ENCODE measurements at places on chromosomes 11 and 22.
A peak's percentile ranks its signal among the peaks of the same experiment; 100 is the strongest.

DNA sequence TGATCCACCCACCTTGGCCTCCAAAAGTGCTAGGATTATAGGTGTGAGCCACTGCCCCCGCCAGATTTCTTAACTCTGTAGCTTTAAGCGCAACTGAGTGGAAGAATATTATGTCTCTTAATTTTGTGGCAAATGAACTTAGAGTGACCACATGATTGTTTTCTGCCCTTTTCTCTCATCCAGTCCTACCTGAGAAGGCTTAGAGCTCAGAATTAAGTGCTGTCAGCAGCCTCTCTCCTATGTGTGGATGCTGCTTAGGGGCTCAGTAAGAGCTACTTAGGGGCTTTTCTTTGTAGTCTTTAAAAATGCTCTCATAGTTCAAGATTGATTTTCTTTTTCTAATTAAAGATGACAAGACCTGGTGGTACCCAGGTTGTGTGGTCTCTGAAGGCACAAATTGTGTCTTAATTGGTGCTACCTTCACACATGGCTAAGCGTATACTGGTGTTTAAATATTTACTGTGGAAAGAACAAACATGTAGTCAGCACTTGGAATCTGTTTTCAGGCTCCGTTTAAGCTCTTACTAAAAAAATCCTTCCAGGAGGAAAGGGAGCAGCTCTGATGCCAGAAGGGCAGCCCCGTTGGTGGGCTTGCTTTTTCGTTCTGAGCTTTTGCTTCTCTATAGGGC is 59.3 kb downstream of the DEPDC5 start:
- H3K36me3 ChIP-seq: peaks cover 49% of the 10 kb centered on the region
- no peak for DNase-seq
- no peaks in the 10 kb centered on the region for H3K4me1 ChIP-seq
- H3K27me3 ChIP-seq: no peaks in the 10 kb centered on the region
- H3K27ac ChIP-seq: no peak overlapping the region

- H3K4me3 ChIP-seq: no peak overlapping the region
- peaks cover 14% of the 10 kb centered on the region for H3K4me1 ChIP-seq
- no peaks in the 10 kb centered on the region for H3K27me3 ChIP-seq
- no peak overlapping the region for H3K27ac ChIP-seq
Measured at GRCh38 chr11:108228251-108228650, 5.4 kb downstream of the ATM start.

DNA sequence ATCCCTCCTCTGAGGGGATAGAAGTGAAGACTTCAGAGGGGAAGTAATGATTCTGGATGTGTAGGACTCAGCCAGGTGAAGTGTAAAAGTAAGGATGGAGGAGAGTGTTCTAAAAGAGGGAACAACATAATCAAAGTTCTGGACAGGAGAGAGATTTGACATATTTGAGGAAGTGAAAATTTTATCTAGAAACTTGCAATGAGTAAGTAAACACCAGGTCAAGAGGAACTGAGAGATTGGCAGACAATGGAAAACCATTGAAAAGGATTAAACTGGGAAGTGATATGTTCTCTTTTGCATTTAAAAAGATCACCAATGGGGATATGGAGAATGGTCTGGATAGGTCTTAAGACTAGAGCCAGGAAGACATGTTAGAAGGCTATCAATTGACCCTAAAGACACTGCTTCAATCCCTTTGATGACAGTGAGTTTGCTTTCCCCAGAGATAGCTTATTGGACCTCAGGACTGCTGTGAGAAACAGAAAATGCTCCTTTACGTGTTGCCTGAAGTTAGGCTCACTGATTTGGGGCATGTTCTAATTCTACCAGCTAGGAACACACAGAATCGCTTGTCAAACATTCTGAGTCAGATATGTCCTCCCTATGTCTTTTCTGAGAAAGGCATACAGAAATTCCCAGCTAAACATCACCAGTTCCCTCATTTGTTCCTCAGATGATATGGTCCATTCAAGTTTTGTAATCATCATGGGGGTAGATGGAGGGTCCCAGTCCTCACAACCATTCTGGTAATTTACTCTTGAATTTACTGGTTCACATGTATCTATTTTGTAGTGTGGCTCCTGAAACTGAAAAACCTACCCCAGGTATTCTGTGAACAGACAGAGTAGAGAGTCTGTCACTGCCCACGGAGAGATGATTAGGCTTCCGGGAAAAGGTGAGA is 144.9 kb downstream of the MAML2 start:
- H3K4me1 ChIP-seq: peaks cover 50% of the 10 kb centered on the region
- no peak overlapping the region for H3K27ac ChIP-seq
- H3K4me3 ChIP-seq: no peak overlapping the region
- H3K27me3 ChIP-seq: no peaks in the 10 kb centered on the region

DNA sequence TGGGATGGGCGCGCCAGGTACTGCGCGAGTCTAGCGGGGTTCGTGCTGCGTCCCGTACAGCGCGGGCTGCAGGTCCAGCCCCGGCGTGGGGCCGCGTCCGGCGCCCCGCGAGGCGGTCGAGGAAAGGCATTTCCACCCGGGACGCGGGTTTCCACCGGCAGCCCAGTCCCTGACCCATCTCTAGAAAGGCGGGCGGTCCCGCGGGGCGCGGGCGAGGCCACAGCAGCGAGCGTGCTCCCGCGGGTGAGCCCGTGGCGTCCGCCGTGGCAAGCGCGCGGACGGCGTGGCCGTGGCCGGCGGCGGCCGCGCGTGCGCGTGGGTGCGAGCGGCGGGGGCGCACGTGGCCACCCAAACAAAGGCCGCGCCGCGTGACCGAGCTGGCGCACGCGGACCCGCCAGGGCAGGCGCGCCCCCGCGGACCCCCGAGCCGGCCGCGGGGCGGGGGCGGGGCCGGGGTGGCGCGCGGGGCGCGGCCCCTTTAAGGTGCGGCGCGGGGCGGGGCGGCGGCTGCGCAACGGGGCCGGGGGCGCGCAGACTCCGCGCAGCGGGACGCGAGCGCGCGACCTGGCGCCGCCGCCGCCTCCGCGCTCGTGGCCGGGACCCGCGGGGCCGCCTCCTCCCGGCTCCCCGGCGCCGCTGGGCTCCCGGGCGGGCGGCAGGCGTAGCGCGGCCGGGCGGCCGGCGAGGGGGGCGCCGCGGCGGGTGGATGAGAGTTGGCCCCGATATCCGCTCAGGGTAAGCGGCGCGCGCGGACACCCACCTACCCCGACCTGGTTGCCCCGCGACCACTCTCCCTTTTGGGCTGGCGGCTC is 39.3 kb upstream of the CELSR1 start:
- no peaks in the 10 kb centered on the region for H3K27me3 ChIP-seq
- H3K4me1 ChIP-seq: peaks cover 44% of the 10 kb centered on the region
- DNase-seq: peak; percentile 94
- H3K27ac ChIP-seq: no peak overlapping the region

DNA sequence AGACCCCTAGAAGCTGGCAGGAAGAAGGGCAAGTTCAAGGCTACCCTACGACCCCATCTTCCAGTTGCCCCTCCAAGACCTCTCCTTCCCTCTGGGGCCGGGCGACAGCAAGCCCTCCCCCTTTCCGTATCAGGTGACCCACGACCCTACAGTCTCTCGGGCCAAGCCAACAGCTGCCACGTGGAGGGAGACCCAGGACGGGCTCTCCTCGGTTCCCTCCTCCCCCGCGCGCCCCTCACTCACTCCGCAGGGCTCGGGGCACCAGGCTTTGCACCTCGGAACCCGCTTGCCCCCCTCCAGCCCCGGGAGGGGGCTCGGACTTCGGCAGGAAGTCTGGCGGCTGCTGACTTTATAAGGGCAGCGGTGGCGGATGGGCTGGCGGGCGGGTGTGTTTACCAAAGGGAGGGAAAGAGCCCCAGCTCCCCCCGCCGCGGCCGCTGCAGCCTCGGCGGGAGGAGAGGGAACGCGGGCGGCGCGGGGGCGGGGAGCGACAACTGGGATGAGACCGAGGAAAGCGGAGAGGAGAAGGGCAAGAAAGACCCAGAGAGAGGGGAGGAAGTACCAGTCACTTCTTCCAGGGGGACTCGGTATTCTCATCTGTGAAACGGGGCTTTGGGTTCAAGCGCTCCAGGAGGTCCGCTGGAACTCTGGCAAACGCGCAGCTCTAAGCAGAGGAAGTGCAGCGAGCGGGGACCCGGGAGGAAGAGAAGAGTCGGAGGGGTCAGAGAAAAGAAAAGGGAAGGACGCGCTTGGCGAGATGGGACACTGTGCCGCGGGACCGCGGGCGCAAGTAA is 767 bp downstream of the SLC43A1 start:
- H3K36me3 ChIP-seq: no peaks in the 10 kb centered on the region
- DNase-seq: peak; percentile 92
- peaks cover 14% of the 10 kb centered on the region for H3K4me1 ChIP-seq

- H3K27me3 ChIP-seq: no peaks in the 10 kb centered on the region
- H3K4me3 ChIP-seq: no peak overlapping the region
- H3K4me1 ChIP-seq: no peaks in the 10 kb centered on the region
- no peak overlapping the region for H3K27ac ChIP-seq
Measured at GRCh38 chr11:31649129-31649966, 139.8 kb downstream of the ELP4 start.

- peaks cover 49% of the 10 kb centered on the region for H3K4me1 ChIP-seq
- peak within 1 kb of the TSS; percentile 89 for H3K4me3 ChIP-seq
- H3K27ac ChIP-seq: peak within 1 kb of the TSS; percentile 87
- DNase-seq: peak; percentile 94
Measured at GRCh38 chr11:64358907-64359711, at the start of gene RPS6KA4. RPS6KA4 (plus strand) TSS chr11:64359162; CDS start chr11:64359236, 74 bp downstream.

DNA sequence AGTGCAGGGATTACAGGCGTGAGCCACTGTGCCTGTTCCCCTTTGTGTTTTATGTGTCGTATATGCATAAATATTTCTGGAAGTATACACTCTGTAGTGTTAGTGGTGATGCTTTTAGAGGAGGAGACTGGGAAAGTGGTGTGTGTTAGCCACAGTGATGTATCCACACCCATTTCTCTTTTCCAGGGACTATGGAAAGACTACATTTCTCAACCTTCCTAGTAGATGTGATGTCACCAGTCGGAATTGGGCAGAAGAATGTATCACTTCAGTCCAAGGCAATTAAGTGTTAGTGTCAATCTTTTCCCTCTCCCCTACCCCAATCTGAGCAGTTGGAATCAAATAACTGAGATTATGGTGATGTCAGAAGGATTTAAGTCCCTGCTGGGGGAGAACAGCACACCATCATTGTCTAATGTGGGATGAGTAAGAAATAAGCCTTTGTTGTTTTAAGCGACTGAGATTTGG is 5.8 kb upstream of the ATG16L2 start:
- peaks cover 4% of the 10 kb centered on the region for H3K36me3 ChIP-seq
- no peaks in the 10 kb centered on the region for H3K27me3 ChIP-seq
- peaks cover 44% of the 10 kb centered on the region for H3K4me1 ChIP-seq
- H3K4me3 ChIP-seq: no peak overlapping the region

DNA sequence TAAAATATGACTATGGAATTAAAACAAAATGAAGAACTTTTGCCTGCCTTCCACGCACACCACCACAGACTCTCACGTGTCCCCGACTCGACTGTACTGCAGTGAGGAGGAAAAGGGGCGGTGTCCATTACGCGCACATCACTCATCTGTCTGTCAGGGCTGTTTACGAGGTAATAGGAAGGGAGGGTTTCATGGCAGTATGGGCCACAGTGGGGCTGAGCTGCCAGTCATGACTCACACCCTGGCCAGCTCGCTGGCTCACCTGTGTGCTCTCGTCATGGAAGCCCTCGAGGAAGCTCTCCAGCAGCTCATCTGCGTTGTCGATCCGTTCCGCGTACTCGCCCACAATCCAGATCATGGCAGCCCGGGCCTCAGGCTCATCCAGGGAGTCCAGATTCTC is 33.5 kb upstream of the RASL10A start:
- no peaks in the 10 kb centered on the region for H3K27me3 ChIP-seq
- H3K4me3 ChIP-seq: no peak overlapping the region
- no peak overlapping the region for H3K27ac ChIP-seq
- H3K4me1 ChIP-seq: no peaks in the 10 kb centered on the region
- peaks cover 93% of the 10 kb centered on the region for H3K36me3 ChIP-seq
- DNase-seq: no peak

DNA sequence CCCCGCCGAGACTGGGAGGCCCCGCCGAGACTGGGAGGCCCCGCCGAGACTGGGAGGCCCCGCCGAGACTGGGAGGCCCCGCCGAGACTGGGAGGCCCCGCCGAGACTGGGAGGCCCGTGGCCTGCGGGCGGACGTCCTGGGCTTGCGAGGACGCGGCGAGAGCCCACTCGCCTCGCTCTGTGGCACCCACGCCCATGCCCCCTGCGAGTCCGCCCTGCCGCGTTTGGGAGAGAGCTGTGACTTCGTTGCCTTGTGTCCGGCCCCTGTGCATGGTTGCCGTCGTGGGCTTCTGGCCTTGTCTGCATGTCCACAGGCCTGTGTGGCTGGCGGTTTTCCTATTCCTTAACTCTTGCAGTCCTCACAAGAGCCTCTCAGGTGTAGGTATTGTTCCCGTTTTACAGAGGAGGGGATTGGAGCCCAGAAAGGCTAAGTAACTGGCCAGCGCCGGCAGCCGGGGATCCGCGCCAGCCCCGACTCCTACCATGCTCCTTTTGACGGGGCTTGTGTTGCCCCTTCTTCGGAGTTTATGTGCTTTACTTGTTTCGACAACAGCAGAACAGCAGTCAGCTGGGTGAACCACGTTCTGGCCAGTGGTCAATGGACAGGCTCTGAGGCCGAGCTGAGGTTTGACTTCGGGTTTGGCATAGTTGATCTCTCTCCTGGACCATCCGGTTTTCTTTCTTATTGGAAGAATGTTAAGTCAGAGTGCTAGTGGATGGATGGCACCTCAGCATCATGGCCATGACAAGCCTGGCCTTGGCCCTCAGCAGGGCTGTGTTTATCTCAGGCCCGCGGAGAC is 741 bp downstream of the PHRF1 start:
- H3K36me3 ChIP-seq: peaks cover 4% of the 10 kb centered on the region
- H3K27me3 ChIP-seq: no peaks in the 10 kb centered on the region
- H3K4me1 ChIP-seq: peaks cover 61% of the 10 kb centered on the region
- H3K4me3 ChIP-seq: peak overlapping the region; percentile 96
- peak overlapping the region; percentile 92 for H3K27ac ChIP-seq

- H3K4me3 ChIP-seq: no peak overlapping the region
- H3K36me3 ChIP-seq: peaks cover 19% of the 10 kb centered on the region
- H3K27me3 ChIP-seq: no peaks in the 10 kb centered on the region
- no peak overlapping the region for H3K27ac ChIP-seq
- no peak for DNase-seq
- no peaks in the 10 kb centered on the region for H3K4me1 ChIP-seq
Measured at GRCh38 chr22:20810645-20811044, 36.7 kb downstream of the SERPIND1 start.

DNA sequence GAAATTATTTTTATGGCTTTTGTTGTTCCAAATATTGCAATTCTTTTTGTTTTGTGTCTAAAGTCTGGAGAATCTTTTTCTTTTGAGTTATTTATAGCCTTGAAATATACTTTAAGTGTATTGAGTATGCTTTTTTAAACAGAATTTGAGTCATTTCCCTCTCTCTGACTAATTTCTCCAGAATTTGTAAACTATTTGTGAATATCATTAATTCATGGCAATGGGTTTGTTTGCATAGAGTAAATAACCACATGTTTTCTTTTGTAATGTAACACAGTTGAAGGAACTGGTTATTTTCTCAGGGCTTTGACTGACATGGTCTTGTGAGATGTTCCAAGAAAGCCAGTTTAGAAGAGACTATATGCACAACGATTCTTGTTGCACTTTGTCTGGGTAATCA is 30.9 kb upstream of the MPEG1 start:
- no peak for DNase-seq
- no peak overlapping the region for H3K27ac ChIP-seq
- no peak overlapping the region for H3K4me3 ChIP-seq

GRCh38 chr11:14248580-14248981 is 110.4 kb downstream of the RRAS2 start:
- no peaks in the 10 kb centered on the region for H3K36me3 ChIP-seq
- no peak overlapping the region for H3K4me3 ChIP-seq
- no peak for DNase-seq
- H3K27me3 ChIP-seq: no peaks in the 10 kb centered on the region
- no peak overlapping the region for H3K27ac ChIP-seq
